ENCODE measurements at places on chromosomes 16 and 17.

- no peak for DNase-seq
Measured at GRCh38 chr17:34398990-34399389, 36.0 kb upstream of the CCL1 start.

DNA sequence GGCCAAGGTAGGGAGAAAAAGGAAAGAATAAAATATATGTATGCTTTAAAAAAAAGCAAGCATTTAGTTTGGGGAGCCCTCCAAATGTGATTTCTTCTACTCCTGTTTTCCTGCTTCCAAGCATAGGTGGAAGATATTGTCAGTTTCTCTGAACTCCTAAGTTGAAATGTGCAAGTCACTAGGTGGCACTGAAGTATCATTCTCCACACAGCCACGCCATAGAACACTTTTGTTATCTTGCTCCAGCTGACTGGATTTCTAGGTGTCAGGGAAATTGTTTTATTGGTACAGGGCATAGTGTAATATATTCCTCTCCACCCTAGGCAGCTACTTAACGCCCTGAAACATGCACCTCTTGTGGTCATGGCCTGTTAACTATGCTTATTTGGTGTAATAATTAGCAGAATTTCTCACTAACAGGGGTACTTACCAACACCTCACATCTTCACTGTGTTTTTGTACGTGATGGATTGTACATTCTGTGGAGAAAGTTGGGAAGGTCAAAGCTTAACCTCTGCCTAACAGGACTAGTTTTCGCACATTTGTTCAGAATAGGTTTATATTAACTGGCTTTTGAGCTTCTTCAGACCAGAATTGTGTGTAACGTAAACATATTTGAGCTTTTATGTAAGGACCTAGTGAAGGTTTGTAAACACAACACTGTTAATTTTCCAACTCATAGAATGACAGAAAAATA is 69.3 kb downstream of the FTO start:
- no peak for DNase-seq

DNA sequence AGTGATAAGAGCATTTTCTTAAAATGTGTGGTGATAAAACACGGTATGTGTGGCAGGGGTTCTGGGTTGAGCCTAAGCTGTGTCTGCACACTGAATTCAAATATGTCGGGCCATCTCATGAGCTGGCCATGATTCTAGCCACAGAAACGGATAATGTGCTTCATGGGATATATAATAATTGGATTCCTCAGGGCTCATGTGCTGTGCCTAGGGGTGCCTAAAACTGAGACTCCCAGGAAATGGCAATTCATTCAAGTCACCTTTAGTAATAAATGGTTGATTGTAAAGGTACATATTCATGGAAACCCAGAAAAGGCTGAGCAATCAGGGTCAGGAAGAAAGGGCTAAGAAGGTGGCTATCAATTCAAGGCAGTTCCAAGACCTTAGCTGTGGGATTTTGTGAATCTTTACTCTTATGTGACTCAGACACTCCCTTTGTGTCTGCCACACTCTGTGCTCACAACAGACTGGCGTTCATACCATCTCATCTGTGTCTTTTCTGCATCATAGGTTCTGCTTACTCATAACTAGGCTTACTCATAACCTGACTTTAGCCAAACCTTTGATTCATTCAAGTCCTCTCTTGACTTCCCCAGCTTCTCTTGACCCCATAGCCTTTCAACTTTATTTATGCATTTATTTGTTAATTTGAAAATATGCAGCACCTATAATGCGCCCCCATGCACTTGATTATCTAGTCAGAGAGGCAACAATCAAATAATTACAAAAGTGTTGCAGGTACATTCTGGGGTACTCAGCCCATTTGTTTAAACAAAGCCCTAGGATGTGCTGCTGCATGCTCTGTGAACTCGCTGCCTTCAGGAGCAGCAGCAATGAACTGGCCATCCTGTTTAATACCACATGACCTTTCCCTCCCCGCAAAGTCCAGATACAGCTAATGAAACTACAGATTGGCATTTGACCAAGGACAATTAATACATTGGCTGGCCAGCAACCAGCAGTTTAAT is 28.4 kb upstream of the MED13 start:
- DNase-seq: no peak

GRCh38 chr17:30415491-30415890 is 36.8 kb downstream of the CPD start:
- no peak for DNase-seq

DNA sequence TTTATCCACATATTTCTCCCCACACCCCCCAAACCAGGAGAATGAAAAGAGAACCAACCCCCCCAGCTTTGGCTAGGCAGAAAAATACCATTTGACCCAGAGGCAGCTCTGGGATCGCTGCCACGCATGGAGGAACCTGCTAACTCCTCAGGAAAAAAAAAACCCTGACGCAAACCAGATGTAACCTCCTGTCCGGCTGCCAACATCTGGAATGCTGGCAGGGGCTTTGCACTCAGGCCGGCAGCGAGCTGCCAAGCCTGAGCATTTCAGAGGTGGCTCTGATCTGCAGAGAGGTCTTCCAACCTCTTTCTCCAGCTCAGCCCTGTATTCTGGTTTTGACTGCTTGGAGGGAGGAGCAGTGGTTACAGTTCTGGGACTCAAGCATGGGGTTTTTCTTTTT is 8.2 kb downstream of the IGFBP4 start:
- DNase-seq: no peak

- DNase-seq: no peak
Measured at GRCh38 chr17:71825687-71826086, 295.1 kb upstream of the SOX9 start.

- no peak for DNase-seq
Measured at GRCh38 chr17:48159232-48159631, 51.7 kb downstream of the SNX11 start.

DNA sequence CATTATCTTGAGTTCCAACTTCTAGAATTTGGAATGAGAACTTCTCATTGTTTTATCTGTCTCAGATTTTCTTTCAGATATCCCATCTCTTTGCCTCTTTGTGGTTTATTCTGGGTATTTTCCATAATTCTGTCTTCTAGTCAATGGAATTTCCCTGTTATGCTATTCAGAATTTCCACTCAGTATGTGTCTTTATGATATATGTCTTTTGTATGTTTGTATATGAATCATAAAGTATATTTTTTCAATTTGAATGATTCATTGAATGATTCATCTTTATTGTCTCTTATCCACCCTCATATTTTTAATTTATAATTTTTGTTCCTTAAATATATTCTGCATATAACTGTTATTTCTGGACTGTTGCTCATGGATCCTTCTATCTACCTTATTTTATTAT is 729.7 kb upstream of the GOT2 start:
- DNase-seq: no peak

DNA sequence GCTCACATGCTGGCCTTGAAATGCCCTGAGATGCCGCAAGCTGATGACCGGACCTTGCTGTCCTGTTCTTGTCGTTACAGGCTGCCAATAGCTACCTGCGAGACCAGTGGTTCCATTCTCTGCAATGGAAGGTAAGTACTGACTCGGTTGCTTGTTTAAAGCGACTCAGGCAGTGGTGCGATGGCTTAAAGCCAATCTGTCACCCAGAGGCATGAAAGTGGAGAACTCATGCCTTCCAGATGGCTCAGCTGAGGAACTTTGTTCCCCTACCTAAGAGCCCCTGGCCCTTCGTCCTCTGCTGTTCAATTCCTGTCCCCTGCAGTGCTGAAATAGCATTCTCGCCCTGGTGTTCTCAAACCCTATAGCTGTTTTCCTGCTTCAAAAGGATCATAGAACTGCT is 158.3 kb upstream of the PLCG2 start:
- DNase-seq: no peak

- no peak for DNase-seq
Measured at GRCh38 chr17:58747674-58748073, 8.0 kb upstream of the PPM1E start.

DNA sequence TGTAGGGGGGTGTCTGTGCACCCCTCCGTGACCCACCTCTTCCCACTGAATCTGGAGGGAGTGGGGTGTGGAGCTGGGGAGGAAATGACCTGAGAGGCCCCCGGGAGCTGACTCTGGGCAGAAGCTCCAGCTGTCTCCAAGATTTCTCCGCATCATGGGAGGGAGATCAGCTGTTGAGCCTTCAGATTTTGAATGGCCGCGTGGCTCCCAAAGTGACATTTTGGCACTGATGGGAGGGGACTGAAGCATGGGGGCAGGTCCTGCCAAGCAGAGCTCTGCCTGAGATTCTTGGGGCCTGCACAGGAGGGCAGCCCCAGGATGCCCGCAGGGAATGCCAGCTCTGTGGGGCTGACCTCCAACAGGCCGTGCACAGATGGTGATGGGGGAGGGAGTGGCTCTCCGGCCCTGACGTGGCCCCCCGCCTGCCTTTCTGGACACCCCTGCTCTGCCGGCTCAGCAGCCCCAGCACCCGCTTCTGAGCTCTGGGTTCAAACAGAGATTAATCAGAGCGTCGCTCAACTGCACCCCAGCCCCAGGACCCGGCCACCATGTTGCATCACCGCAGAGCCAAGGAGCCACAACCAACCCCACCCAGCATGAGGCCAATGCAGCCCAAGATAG is 25.3 kb upstream of the UBE2I start:
- DNase-seq: no peak

- DNase-seq: no peak
Measured at GRCh38 chr17:4895657-4896331, 3.5 kb upstream of the C17orf107 start.
